Stimulated activated CD4-positive, alpha-beta T cell treated with anti-CD3 and anti-CD28 coated beads, Interleukin-1b, Interleukin-23, amount 100 ng/mL, for 1 hour (primary cell): ENCODE measurements at places on chromosomes 7 and 10.

DNA sequence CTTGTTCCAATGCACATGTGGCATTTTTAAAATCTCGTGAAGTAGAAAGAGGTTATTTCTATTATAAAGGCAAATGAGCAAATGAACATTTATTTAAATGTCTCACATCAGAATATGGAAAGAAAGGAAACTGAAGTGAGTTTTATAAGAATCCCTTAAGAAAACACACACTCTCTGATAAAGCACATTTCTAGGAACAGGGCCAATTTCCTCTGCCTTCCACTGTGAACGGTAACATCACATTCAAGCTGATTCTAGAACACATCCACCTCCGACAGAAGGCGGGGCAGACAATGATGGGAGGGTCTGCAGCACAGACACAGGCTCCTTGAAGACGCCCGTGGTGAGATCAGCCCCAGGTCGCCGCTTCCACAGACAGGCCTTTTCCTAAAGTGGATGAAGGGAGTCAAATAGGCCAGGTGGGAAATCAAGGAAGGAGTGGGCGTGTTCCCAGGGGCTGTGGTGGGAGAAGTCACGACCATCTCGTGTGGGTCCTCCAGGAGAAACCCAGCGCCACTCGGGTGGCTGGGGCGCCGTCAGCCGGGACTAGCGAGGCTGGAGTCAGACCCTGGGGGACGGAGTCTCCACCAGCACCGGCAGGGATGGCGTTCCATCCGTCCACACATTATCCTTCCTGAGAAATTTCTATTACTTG lies 31.1 kb downstream of the PITRM1 start:
- DNase-seq, result no peak

GRCh38 chr10:15595260-15595659 lies 124.5 kb downstream of the ITGA8 start:
- no peak for DNase-seq

DNA sequence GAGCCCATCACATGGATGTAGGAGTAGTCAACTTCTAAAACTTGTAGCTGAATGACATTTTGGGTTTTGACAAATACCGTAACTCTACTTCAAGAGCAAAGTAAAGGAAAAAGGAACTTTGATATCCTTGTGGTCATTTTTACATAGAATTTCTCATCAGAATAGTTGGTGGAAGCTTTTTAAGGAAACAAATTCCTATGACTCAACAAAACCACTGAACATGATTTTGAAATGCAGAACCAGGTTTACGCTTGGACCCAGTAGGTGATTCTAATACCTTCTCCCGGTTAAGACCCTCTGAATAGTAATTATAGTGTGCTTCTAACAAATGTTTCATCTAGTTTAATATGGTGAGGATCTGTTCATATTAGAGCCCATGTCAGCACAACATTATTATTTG lies 307.8 kb downstream of the GPR37 start:
- DNase-seq, result no peak

GRCh38 chr10:14074062-14074884 lies 256.5 kb downstream of the FRMD4A start:
- DNase-seq, result no peak

DNA sequence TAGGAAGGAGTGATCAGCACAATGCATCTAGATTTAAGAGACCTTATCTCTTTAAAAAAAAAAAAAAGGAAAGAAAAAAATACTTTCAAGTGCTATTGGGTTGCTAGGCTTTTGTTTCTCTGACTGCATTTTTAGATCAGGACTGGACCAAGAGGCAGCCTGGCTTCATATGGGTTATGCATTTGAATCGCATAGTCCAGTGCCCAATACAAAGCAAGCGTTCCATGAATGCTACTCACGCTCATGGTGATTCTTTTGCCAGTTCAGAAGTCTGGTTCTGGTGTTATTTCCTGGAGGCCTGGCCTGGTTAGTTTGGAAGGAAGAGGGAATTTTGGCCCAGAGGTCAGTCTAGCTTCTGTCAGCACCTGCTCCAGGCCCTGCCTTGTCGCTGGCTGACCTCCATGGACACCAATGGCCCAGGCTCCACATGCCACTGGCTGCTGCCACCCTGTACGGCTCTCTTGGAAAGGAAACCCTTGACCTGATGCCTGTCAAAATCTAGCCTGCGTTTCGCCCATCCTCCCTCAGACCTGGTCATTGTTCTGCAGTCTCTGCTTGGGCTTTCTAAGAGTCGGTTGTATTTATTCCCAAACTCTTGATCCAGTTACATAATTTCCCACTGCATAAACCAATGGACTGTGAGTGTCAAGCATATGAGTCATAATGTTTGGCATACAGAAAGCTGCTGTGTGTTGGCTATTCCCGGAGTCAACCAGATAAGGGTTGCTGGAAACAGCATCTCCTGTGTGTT lies 74.3 kb upstream of the MKX start:
- DNase-seq, result no peak

DNA sequence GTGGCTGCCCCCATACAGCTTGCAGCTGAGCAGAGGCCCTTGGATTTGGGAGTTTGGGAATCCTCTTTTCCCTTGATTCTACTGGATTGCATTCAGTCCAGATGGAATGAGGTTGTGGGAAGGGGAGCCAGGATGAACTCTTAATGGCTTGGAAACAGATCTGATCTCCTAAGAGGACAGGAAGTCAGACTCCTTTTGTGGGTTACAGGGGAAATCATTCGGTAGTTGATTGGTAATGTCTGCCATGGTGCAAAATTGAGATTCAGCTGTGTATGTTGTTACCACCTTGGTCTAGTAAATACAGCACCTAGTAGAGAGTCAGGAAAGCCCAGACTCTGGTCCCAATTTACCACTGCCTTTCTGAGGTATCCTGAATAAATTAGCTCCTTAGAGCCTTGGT lies 144.2 kb upstream of the TNRC18 start:
- no peak for DNase-seq

GRCh38 chr10:48602401-48603135 lies 2.3 kb downstream of the ARHGAP22 start:
- no peak for DNase-seq

GRCh38 chr7:91330866-91331265 lies 66.6 kb downstream of the FZD1 start:
- DNase-seq, result no peak

- DNase-seq, result no peak
Measured at GRCh38 chr7:80884511-80885195, 34.2 kb downstream of the SEMA3C start.

GRCh38 chr7:151767557-151767956 lies 109.4 kb downstream of the PRKAG2 start:
- no peak for DNase-seq

DNA sequence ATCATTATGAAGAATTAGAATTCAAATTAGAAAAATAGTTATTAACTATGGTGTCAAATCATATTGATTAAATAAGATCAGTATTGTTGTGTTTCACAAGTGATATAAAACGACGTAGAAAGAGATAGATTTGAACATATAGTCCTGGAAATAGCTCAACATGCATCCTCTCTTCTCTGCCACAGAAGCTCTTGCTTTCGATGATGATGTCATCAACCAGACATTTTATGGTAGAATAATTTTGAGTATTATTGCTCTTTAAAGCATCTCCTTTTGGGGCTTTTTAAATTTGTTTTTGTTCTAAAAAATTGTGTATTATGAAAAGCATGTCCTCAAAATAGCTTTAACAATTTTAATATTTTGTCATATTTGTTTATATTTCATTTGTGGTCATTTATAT lies 95.0 kb downstream of the DGKB start:
- DNase-seq, result no peak

DNA sequence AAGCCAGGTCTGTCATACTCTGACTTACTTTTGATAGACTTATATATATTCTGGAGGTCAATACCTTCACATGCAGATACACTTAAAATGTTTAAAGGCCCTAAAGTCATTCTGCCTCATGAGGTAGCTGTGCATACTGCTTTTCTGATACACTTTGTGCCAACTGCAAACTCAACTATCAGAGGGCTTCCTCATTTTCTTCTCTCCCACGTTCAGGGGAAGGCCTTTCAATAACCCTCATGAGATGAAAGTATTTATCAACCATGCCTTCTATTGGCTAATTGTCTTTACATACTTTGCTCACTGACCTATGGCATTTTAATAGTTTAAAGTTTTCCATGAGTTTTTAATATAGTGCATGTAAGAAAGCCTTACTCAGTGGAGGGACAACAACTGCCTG lies 112.7 kb upstream of the AMPH start:
- no peak for DNase-seq

GRCh38 chr10:103578782-103579382 lies 85.4 kb downstream of the NEURL1 start:
- no peak for DNase-seq

- no peak for DNase-seq
Measured at GRCh38 chr10:546451-546850, 143.0 kb downstream of the DIP2C start.

GRCh38 chr7:50653981-50654425 lies 88.8 kb upstream of the DDC start:
- DNase-seq, result no peak

DNA sequence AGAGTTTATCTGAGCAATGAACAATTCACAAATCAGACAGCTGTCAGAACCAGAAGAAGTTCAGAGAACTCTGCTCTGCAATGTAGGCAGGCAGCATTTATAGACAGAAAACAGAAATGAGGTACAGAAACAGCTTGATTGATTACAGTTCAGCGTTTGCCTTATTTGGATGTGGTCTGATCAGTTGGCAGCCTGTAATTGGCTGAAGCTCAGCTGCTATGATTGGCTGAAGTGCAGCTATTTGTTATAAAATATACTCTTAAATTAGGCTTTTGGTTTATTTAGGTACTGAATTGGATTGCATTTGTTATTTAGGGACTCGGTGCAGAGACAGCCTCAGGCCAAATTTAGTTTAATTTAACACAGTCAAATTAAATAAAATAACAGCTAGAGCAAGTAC lies 85.8 kb upstream of the JAZF1 start:
- no peak for DNase-seq

DNA sequence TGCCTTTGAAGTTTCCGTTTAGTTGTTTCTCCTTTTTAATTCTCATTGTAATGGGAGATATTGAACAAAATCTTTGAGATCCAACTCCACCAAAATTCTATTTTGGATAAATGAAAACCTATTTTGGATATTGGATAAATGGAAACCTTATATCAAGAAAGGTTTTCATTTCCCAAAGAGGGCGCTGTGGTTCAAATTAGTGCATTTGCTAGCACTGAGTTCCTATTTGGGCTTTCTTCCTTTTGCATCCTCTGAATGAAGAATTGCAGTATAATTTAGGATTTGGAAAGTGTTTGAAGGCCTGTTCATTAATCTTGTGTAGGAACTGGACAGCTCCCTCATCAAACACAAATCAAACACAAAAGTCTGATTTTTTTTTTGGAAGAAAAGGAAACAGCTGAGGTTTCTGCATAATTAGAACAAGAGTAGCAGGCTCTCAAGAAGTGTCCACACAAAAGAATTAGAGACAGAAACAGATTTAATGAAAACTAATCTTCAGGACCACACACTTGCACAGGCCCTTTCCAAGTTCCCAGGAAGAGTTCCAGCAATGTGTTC lies 80.8 kb upstream of the KLF14 start:
- DNase-seq, result no peak

DNA sequence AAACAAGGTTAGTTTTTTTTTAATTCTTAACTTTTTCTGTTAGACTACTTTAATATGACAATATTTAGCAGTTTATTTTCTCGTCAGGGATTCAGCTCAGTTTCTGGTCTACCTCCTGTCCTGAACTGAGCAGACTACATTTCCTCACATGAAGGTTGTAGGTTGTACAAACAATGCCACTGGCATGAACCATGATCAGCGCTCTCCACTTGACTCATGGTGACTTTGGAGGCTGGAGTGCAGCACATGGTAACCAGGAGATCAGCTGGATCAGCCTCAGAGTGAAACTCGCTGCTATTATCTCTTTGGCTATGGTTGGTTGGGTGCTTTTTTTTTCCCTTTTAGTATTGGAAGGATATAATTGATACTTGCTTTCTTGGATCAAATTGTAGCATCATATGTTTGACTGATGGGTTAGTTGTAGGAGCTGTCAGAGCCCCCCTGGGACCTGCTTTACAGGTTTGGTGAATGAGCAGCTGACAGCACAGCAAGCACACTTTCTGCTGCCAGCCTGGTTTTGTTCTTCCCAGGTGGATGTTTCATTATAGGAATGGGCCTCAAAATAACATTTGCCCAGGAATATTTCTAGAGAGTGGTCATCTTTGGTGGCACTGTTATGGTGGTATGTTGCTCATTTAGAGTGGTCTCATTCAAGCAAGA lies 556.4 kb downstream of the AUTS2 start:
- no peak for DNase-seq
